Calu3 (cell line): ENCODE measurements at places on chromosomes 4 and X. TPM values are rescaled to one million over a fixed set of nuclear protein-coding genes. Genes with fewer than 3 reads are reported as not detected.

CYTL1 gene
- not detected in 2 replicates for total RNA-seq

GYG2 gene
- total RNA-seq = 6.9 and 9.0 TPM in 2 replicates

- H3K27ac ChIP-seq = no peak overlapping the region
- H3K36me3 ChIP-seq = no peaks in the 10 kb centered on the region
- DNase-seq = no peak
These were observed 123.5 kb upstream of the WDR1 start for GRCh38 chr4:10239982-10240654.

TEX11 gene
- not detected in 2 replicates for total RNA-seq

DNA sequence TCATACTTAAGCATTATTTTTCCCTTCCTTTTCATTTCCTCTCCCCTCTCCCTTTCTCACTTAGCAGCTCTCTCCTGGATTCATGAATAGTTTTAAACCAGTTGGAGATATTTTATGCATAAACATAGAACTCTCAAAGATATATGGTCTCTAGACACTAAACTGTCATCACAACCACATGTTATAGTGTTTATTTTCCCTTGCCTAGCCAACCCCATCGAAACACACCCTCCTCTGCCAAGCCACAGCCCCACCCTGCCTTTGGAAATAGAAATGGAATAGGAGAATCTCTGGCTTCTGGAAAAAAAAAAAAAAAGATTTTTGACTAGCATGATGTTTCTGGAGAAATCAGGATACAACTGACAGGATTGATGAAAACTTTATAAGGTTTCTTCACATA, 64.8 kb upstream of the RBPJ start:
- H3K4me1 ChIP-seq = peaks cover 15% of the 10 kb centered on the region
- H3K27me3 ChIP-seq = no peaks in the 10 kb centered on the region
- DNase-seq = no peak

RIPPLY1 gene
- 0.31 TPM in 1 of 2 replicates, not detected in the other for total RNA-seq
